HFFc6 (cell line): ENCODE measurements at places on chromosomes 2 and 18. TPM values are rescaled to one million over a fixed set of nuclear protein-coding genes. Genes with fewer than 3 reads are reported as not detected.

Gene ANKRD62
- total RNA-seq: not detected in 3 replicates

Gene TUBA4B
- total RNA-seq: not detected in 3 replicates

DNA sequence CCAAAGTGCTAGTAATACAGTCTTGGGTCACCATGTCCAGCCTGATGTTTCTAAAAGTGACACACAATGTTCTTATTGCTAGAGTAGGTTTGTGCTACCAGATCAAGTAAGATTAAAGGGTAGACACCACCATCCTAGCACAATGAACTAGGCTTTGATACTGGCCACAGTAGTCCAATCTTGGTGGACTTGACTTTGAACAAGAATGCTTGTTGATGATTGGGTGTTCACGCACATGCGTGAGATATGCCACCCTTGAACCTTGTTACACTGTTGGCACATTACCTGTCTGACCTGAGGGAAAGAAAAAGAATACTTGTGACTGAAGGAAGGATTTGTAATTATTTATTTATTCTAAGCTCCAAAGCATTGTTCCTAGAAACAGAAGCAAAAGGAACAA lies 72.1 kb upstream of the EMILIN2 start:
- DNase-seq: no peak

- no peak for DNase-seq
Measured at GRCh38 chr2:195392446-195393336, 264.3 kb upstream of the SLC39A10 start.

DNA sequence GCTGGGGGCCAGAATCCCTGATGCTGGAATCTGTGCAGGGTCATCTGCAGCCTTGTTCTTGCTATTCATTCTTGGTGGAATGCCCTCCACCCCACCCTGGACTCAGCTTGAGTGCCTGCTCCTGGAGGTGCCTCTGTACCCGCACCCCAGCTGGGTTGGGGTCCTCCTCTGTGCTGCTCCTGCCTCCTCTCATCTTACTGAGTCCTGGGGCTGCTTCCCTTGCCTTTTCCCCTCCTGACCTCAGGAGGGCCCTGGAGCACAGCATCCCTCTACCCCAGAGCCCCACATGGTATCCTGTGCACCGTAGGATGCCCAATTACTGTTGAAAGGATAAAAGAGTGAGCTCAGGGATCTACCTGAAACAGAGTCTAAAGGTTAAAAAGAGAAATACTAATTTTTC lies 81.6 kb downstream of the CIB4 start:
- no peak for DNase-seq

- no peak for DNase-seq
Measured at GRCh38 chr2:219289195-219289536, 10.0 kb downstream of the DNAJB2 start.

- DNase-seq: no peak
Measured at GRCh38 chr2:171972329-171972982, 27.3 kb upstream of the METAP1D start.

- DNase-seq: no peak
Measured at GRCh38 chr2:11343650-11344341, 640 bp downstream of the ROCK2 start.

DNA sequence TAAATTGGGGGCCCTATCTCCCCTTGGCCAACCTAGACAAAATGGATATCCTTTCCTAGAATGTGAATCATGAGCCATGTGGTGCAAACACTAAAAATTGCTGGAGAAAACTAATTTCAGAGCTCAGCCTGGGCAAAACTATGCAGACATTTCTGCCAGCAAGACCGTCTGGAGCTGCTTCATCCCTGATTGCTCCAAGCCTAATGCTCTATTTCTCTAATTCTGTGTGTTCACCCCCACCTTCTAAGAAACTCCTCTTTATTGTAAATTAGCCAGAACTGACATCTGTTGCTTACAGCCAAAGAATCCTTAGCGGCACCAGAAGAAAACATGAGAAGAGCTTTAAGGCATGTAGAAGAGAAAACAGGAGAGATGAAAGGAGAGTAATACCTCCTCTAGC lies 337.7 kb upstream of the CHAC2 start:
- no peak for DNase-seq
